ENCODE measurements at places on chromosomes 6 and 20. TPM values are rescaled to one million over a fixed set of nuclear protein-coding genes. Genes with fewer than 3 reads are reported as not detected.

CPXM1 gene
- total RNA-seq, result 25.5 TPM

CCDC170 gene
- 1.3 TPM for total RNA-seq

NKX2-2 gene
- not detected for total RNA-seq

GTSF1L gene
- not detected for total RNA-seq

F13A1 gene
- 334 TPM for total RNA-seq

GJA10 gene
- not detected for total RNA-seq

BCAS1 gene
- 0.56 TPM for total RNA-seq

DNA sequence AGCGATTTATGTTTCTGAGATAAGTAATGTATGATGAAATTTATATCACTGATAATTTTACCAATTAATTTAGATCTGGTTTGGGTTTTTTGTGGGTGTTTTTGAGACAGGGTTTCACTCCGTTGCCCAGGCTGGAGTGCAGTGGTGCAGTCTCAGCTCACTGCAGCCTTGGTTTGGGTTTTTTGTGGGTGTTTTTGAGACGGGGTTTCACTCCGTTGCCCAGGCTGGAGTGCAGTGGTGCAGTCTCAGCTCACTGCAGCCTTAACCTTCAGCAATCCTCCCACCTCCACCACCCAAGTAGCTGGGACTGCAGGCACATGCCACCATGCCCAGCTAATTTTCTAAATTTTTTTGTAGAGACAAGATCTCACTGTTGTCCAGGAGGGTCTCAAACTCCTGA, 13.0 kb downstream of the MRS2 start:
- DNase-seq, result no peak

- no peak for DNase-seq
These were observed 150.2 kb downstream of the TBC1D7 start for GRCh38 chr6:13178107-13178506.

IL17F gene
- total RNA-seq, result not detected

DNA sequence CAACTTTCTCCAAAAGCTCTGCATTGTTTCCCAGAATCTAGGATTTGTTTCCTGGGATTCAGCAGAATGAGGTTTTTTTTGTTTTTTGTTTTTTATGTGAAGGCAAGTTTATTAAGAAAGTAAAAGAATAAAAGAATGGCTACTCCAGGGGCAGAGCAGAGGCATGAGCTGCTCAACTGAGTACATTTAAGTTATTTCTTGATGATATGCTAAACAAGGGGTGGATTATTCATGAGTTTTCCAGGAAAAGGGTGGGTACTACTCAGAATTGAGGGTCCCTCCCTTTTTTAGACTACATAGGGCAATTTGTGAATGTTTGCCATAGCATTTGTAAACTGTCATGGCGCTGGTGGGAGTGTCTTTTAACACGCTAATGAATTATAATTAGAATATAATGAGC, 292.5 kb upstream of the SGK1 start:
- no peak for DNase-seq

- no peak for DNase-seq
These were observed 81.0 kb downstream of the TMEM170B start for GRCh38 chr6:11618533-11618932.

PDYN gene
- total RNA-seq, result not detected

GRCh38 chr6:33977606-33978411, 168.1 kb downstream of the GRM4 start:
- DNase-seq, result no peak

DNA sequence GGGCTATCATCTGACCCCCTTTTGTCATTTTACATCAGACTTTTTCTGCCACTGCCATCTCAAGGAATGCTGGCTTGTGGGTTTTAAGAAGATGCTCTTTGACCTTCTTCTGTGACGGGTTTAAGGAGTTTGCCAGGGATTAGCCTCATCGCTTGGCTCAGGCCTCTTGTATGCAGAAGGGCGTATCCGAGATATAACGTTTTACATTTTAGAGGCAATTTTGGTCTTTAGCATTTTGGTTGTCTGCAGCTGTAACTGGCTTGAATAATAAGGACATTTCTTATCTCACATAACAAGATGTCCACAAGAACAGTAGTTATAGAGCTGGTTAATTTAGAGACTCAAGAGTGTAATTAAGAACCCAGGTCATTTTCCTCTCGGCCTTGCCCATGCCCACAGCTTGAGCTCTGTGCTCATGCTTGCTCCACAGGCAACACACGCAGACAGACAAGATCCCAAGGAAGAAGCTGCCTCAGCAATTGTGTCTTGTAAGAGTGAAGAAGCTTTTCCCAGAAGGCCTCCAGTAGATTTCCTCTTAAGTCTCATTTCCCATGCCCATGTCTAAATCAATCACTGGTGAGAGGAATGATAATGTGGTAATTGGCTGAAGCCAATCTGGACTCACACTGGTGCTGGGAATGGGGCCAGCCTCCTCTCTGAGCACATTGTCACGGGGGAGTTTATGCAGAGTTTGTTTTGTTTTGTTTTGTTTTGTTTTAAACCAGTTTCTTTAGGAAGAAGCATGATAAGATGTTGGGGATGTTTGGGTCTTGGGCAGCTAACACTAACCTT, 36.8 kb downstream of the PTCHD4 start:
- DNase-seq, result no peak

DNA sequence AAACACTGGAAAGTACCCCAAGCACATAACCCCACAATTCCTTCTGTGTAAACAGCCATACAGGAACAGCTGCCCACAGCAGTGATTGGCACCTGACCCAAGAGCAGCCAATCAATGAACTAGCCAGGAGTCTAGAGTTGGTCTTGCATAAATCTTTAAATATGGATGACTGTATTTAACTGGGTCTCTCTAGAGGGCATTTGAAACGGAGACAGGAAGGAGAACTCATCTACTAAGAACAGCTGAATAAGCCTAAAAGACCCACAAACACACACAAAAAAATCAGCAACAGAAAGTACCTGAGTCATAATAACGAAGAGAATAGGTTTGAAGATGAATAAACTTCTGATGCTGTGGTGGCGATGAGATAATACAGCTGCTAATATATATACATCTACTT, 49.0 kb upstream of the ASF1A start:
- no peak for DNase-seq

MYO6 gene
- total RNA-seq, result 16.8 TPM

AIF1 gene
- total RNA-seq, result 95.1 TPM

MCCD1 gene
- total RNA-seq, result not detected

- DNase-seq, result no peak
These were observed 93.2 kb downstream of the GRIK2 start for GRCh38 chr6:101486726-101487125.

DNA sequence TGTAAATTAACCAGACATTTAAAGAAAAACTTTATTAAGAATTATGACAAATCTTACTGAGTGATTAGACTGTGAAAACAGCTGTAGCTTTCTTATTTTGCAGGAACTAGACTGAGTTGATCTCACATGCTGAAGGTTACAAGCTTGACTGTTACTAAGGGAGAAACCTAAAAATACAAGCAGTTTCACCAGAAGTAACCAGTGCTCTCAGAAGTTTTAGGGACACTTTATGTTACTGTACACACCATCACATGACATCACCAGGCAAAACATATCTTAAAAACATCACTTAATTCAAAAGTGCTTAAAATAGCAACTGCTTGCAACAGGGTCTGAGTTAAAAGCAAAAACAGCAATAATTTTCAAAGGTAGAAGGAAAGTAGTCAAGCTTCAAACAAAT, 5.4 kb downstream of the FBXO30 start:
- no peak for DNase-seq

CD109 gene
- total RNA-seq, result 16.3 TPM

TMEM151B gene
- 0.19 TPM for total RNA-seq

- DNase-seq, result no peak
These were observed 593.9 kb downstream of the CD109 start for GRCh38 chr6:74289884-74290283.

ALDH8A1 gene
- 1.5 TPM for total RNA-seq

GRCh38 chr6:105112577-105112976, 67.2 kb downstream of the POPDC3 start:
- DNase-seq, result no peak

DNA sequence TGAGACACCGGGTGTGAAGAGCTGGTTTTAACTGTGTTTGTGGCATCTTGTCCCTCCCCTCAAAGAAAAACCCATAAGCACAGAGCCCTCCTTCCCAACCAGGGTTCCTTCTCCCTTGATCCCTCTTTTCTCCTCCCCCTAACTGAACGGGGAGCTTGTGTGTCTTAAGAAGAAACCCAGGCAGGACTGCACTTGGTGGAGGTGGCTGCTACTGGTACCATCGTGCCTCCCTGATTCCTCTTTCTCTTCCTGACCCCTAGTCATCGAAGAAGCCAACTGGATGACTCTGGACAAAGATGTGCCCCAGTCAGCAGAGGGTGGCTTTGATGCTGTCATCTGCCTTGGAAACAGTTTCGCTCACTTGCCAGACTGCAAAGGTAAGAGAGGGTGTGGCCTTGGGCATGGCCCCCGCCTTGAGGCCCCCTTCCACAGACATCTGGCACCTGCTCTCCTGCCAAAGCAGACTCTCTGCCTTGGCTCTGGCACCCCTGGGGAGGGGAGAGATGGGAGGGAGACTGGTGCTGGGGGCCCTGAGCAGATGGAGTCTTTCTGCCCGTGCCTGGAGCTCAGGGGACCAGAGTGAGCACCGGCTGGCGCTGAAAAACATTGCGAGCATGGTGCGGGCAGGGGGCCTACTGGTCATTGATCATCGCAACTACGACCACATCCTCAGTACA, 2.1 kb downstream of the GNMT start:
- no peak for DNase-seq
